Trophoblast cell (in vitro differentiated cells and primary cell): ENCODE measurements at places on chromosomes 1 and 21.
A peak's percentile ranks its signal among the peaks of the same experiment; 100 is the strongest.

DNA sequence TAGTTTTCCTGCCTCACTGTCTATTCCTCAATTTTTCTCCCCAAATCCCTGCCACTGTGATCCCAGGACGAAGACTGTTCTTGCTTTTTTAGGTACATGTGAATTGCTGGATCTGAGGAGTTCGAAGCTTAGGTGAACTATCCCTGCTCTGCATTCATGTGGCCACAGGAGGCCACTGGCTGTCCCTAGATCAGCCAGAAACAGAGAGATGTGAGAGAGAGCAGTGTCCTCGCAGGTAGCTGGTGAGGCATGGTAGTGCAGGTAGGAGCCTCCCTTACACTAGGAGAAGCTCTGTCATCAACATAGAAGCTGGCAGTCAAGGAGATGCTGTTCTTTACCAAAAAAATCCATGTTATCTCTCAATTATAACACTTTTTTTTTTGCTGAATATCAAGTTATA is 71.5 kb downstream of the USP24 start:
- no peaks in the 10 kb centered on the region for H3K27me3 ChIP-seq
- H3K4me3 ChIP-seq: no peak overlapping the region
- H3K27ac ChIP-seq: no peak overlapping the region
- no peaks in the 10 kb centered on the region for H3K4me1 ChIP-seq
- peaks cover 13% of the 10 kb centered on the region for H3K36me3 ChIP-seq

GRCh38 chr1:161382214-161383019 is 14.7 kb upstream of the CFAP126 start:
- H3K4me3 ChIP-seq: no peak overlapping the region
- H3K27ac ChIP-seq: no peak overlapping the region
- H3K4me1 ChIP-seq: no peaks in the 10 kb centered on the region
- no peaks in the 10 kb centered on the region for H3K36me3 ChIP-seq
- H3K27me3 ChIP-seq: no peaks in the 10 kb centered on the region
- DNase-seq: peak; percentile 79

GRCh38 chr1:44576456-44577150 is 97.7 kb downstream of the TMEM53 start:
- no peak overlapping the region for H3K4me3 ChIP-seq
- H3K36me3 ChIP-seq: no peaks in the 10 kb centered on the region
- H3K27me3 ChIP-seq: no peaks in the 10 kb centered on the region
- DNase-seq: no peak
- no peaks in the 10 kb centered on the region for H3K4me1 ChIP-seq

DNA sequence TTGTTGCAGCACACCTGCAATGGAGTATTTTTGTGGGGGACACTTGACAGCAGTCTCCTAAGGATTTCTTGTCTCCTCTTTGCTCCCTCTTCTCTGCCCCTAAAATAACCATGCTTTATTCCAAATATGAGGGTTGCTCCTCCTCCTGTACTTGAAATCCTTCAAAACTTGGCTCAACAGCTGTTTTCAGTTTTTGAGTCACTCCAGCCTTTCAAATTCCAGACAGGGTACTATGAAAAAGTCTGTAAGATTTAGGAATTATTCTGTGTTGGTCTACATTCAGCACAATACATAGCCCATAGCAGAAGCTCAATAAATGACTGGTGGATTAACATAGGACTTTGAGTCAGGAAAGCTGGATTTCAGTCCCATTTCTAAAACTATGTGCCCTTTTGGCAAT is 5.5 kb downstream of the AP4B1 start:
- H3K36me3 ChIP-seq: peaks cover 2% of the 10 kb centered on the region
- no peaks in the 10 kb centered on the region for H3K4me1 ChIP-seq
- DNase-seq: no peak
- H3K27ac ChIP-seq: no peak overlapping the region

GRCh38 chr1:31759298-31760023 is 4.7 kb downstream of the ADGRB2 start:
- peak overlapping the region; percentile 0 for H3K4me3 ChIP-seq
- no peak for DNase-seq
- H3K27ac ChIP-seq: no peak overlapping the region
- peaks cover 49% of the 10 kb centered on the region for H3K4me1 ChIP-seq
- H3K36me3 ChIP-seq: no peaks in the 10 kb centered on the region
- peaks cover 13% of the 10 kb centered on the region for H3K27me3 ChIP-seq

- no peaks in the 10 kb centered on the region for H3K36me3 ChIP-seq
- H3K4me1 ChIP-seq: no peaks in the 10 kb centered on the region
- H3K27me3 ChIP-seq: no peaks in the 10 kb centered on the region
- H3K4me3 ChIP-seq: no peak overlapping the region
Observed at GRCh38 chr1:228477263-228477662, 9.9 kb upstream of the RNF187 start.

GRCh38 chr1:162186026-162186374 is 116.5 kb downstream of the NOS1AP start:
- no peaks in the 10 kb centered on the region for H3K27me3 ChIP-seq
- H3K36me3 ChIP-seq: no peaks in the 10 kb centered on the region
- no peak overlapping the region for H3K27ac ChIP-seq
- no peak overlapping the region for H3K4me3 ChIP-seq
- DNase-seq: no peak

DNA sequence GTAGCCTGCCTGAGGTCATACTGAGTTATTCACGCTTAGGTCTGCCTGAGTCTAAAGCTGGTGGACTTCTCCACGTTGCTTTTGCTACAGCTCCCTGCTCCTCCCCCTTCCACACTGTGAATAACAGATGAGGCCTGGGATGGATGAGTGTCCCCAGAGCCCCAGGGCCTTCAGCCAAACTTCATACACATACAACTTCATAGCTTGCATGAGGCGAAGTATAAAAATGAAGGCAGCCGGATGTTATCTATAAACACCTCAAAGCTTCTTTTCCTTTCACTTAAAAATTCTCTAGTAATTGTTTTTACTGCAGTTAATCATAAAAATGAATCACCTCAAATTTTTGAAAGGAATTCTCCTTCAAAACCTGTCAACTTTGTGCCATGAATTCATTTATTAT is 70.2 kb downstream of the DAB1 start:
- no peak for DNase-seq
- H3K4me1 ChIP-seq: no peaks in the 10 kb centered on the region
- H3K27me3 ChIP-seq: no peaks in the 10 kb centered on the region
- no peak overlapping the region for H3K27ac ChIP-seq
